ENCODE measurements at places on chromosomes 16 and 17.

DNA sequence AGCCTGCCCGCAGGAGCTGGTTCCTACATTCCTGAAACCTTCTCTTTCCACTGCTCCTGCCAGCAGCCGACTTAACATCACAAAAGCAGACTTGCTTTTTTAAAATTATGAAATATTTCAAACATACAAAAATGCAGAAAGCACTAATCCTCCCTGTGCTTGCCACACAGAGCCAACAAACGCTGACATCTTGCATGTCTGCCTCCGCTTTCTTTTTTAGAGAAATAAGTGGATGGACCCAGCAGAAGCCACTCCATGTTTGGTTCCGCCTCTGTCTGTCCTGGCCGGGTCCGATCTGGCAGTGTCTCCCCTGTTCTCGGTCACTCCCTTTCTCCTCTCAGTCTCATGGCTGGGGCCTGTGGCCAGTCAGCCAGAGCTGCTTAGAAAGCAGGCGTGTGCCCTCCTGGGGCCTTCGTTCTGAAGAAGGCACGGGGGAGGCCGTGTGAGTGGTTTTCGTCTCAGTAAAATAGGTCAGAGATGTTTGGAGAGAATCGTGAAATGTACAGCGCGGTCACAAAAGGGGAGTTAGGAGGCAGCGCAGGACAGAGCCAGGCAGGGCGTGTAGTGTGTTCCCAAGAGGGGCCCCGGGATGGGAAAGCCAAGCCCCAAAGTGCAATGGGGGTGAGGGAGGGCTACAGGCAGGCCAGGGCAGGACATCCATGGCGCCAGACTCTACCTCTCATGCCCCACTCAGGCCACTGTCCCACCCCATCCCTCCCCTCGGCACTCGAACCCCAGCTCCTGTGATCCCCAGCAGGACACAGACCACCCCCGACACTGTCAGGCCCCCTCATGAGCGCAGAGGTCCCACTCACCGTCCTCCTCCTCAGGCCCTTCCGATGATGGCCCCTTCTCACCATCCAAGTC is 23.2 kb downstream of the MXRA7 start:
- DNase-seq = no peak

- DNase-seq = no peak
Observed at GRCh38 chr16:10951026-10951425, 6.7 kb downstream of the CLEC16A start.

DNA sequence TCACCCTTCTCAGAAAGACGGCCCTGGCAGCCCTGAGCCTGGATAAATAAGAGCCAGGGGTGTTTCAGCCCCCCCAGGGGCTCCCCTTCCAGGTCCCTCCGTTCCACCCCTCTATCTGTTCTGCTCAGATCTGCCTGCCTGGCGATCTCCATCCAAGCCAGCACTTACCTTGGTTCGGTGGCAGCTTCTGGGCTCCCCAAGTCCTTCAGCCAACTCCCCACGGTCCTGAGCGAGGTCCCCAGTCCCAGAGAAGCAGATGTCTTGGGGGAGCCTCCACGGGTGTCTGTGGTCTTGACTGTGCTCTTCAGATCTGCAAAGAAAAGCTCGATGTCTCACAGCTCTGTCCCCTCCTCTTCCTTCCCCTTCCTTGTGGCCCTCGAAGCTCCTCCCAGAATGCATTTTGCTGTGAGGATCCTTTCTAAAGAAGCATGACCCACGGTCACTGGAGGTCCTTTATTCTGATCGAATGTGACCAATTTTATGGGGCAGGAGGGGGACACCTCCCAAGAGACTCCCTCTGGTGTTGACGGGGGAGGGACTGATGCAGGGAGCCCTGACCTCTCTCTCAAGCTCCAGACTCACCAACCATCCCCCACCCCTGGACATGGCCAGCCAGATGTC is at the start of gene PIK3R6:
TSS of gene PIK3R6 (minus strand) at position 314 of the 621 bp plus-strand sequence. CDS start 17,880 bp downstream, outside the sequence.
- no peak for DNase-seq

GRCh38 chr16:28289048-28289447 is 3.3 kb upstream of the SBK1 start:
- DNase-seq = no peak

- DNase-seq = no peak
Observed at GRCh38 chr17:80117491-80118401, 16.4 kb downstream of the GAA start.

DNA sequence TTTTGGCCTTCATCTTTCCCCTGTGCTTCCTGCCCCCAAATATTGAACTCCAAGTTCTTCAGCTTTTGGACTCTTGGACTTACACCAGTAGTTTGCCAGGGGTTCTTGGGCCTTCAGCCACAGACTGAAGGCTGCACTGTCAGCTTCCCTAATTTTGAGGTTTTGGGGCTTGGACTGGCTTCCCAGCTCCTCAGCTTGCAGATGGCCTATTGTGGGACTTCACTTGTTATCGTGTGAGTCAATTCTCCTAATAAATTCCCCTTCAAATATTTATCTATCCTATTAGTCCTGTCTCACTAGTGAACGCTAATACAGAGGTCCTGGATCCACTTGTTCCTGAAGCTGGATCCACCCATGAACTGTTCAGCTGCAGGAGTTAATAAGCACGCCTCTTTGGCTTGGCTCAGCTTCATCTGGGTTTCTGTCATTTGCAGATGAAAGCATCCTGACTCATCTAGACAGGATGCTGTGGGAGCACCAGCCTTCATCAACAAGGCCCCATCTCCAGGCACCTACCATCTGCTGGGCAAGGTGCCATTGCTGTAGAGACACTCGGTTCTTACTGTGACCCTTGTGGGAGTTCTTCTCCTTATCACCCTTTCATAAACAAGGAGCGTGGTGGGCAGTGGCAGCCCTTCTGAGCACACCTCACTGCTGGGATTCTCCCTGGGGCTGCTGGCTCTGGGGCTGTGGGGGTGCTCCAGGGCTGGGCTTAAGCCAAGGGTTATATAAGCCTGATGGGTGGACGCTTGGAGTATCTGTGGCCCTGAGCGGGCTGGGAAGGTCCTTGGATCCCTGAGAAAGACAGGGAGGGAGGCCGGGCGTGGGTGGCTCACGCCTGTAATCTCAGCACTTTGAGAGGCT is 23.1 kb downstream of the LAT start:
- DNase-seq = peak; percentile 61

GRCh38 chr17:32813021-32813420 is 63.9 kb downstream of the MYO1D start:
- peak; percentile 50 for DNase-seq

- DNase-seq = no peak
Observed at GRCh38 chr16:4142268-4142667, 26.0 kb upstream of the ADCY9 start.

- no peak for DNase-seq
Observed at GRCh38 chr17:48123111-48123510, 15.5 kb downstream of the SNX11 start.

DNA sequence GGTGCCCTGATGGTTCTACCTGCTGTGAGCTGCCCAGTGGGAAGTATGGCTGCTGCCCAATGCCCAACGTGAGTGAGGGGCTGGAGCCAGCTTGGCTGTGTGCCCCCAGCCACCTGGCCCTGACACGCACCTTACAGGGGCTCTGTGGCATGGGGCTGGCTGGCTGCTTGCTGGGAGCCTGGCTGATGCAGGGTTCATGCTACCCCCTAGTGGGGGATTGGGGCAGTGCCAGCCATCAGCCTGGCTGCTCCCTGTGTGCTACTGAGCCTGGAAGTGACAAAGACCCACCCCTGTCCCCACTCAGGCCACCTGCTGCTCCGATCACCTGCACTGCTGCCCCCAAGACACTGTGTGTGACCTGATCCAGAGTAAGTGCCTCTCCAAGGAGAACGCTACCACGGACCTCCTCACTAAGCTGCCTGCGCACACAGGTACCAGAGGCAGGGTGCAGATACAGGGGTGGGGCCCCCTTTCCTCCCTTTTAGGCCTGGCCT is 5.7 kb downstream of the GRN start:
- DNase-seq = peak; percentile 36

DNA sequence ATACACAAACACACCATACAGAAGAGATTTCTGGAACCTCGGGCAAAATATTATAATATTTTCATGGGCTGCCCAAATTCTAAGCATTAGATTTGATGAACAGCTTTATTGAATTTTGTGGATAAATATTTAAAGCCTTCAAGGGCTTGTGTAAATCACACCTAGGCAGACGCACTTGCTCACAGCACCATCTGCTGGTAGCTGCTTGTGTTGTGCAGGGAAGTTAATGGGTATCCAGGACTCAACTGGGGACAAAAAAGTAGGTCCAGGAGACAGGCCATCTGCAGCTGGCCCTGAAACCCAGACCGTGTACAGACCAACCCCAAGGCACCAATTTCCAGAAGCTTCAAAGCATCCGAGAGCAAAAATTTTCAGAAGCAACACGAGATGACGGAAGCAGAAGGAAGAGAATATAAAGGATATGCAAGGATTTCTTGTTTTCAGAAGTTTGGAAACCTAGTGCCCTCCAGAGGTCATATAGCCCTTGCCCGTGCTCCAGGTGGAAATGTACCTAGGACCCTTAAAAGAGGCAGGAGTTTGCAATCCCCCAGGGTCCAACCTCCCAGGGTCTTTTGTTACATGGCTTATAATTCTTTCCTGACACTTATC is 140.0 kb downstream of the CHD9NB start:
- DNase-seq = peak; percentile 64

- DNase-seq = no peak
Observed at GRCh38 chr17:46796956-46797530, 21.4 kb downstream of the WNT3 start.

- DNase-seq = peak; percentile 41
Observed at GRCh38 chr17:17354560-17355349, 51.6 kb downstream of the NT5M start.

DNA sequence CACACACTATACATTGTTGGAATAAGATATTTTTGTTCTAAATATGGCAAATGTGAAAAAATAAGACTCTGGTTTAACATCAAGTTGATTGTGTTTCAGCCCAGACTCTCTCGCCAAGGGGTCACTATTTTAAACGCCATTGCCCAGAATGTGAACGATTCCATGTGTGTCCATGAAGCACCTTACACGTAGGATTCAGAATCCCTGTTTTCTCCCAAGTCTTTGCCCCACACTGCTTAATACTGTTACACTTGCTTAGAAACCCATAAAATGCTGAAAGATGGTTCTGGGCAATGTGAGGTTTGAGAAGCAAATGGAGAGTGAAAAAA is 7.7 kb downstream of the HS3ST3B1 start:
- no peak for DNase-seq
